ENCODE measurements at places on chromosomes 13 and 19. TPM values are rescaled to one million over a fixed set of nuclear protein-coding genes. Genes with fewer than 3 reads are reported as not detected.

- no peak overlapping the region for H3K27ac ChIP-seq
- H3K4me3 ChIP-seq = no peak overlapping the region
- no peaks in the 10 kb centered on the region for H3K27me3 ChIP-seq
- peaks cover 18% of the 10 kb centered on the region for H3K36me3 ChIP-seq
Observed at GRCh38 chr19:51820011-51820410, 25.1 kb downstream of the FPR3 start.

- H3K4me1 ChIP-seq = peaks cover 13% of the 10 kb centered on the region
- H3K27ac ChIP-seq = no peak overlapping the region
- no peak for DNase-seq
Observed at GRCh38 chr19:16611121-16611520, 16.9 kb downstream of the MED26 start.

DNA sequence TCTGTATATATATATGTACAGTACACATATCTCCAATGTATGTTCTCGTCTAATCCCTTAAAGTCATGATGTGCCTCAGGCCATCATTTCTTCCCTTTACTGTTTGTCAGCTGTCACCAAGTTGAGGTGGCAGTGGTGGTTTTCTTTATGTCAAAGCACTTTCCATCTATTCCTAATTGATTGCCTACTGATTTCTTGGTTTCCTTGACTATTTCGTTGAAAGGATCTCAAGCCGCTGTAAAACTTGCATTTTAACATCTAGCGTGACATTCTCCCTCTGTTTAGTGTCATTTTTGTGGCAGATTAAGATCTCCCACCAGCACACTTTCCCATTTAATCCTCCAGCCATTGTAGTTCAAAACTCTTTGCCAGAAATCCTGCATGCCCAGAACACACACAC is 25.0 kb upstream of the SPART start:
- peaks cover 18% of the 10 kb centered on the region for H3K36me3 ChIP-seq
- no peak for DNase-seq
- H3K4me3 ChIP-seq = no peak overlapping the region
- peaks cover 12% of the 10 kb centered on the region for H3K4me1 ChIP-seq
- no peaks in the 10 kb centered on the region for H3K27me3 ChIP-seq
- no peak overlapping the region for H3K27ac ChIP-seq

DNA sequence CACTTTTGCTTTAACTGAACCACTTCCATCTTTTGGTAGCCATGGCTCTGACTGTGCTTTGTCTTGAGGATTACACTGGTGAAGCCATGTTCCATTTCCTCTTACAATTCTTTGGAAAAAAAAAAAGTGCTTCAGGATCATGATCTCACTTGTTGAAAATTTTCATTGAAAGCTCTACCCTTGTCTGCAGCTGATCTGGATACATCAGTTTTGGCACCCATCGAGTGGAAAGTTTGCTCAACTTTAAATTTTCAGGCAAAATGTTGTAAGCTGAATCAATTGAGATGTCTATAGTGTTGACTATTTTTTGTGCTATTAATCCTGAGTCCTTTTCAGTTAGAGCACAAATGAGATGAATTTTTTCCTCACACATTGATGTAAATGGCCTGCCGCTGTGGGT is 48.3 kb upstream of the RFXAP start:
- no peak overlapping the region for H3K27ac ChIP-seq
- no peak for DNase-seq
- peaks cover 12% of the 10 kb centered on the region for H3K4me1 ChIP-seq
- peaks cover 17% of the 10 kb centered on the region for H3K36me3 ChIP-seq
- H3K27me3 ChIP-seq = peaks cover 2% of the 10 kb centered on the region

GRCh38 chr19:956766-957440 is 27.2 kb upstream of the WDR18 start:
- peaks cover 2% of the 10 kb centered on the region for H3K36me3 ChIP-seq
- peak overlapping the region; percentile 90 for H3K27ac ChIP-seq
- DNase-seq = peak; percentile 45
- no peak overlapping the region for H3K4me3 ChIP-seq
- H3K4me1 ChIP-seq = peaks cover 35% of the 10 kb centered on the region
- no peaks in the 10 kb centered on the region for H3K27me3 ChIP-seq

GRCh38 chr13:49225223-49226042 is 5.3 kb downstream of the MLNR start:
- no peak overlapping the region for H3K4me3 ChIP-seq
- peaks cover 6% of the 10 kb centered on the region for H3K4me1 ChIP-seq
- H3K36me3 ChIP-seq = 0 out of 2 replicates have a peak, but pooled peaks cover 3% of the 10 kb centered on the region
- no peak overlapping the region for H3K27ac ChIP-seq
- H3K27me3 ChIP-seq = peaks cover 54% of the 10 kb centered on the region

DNA sequence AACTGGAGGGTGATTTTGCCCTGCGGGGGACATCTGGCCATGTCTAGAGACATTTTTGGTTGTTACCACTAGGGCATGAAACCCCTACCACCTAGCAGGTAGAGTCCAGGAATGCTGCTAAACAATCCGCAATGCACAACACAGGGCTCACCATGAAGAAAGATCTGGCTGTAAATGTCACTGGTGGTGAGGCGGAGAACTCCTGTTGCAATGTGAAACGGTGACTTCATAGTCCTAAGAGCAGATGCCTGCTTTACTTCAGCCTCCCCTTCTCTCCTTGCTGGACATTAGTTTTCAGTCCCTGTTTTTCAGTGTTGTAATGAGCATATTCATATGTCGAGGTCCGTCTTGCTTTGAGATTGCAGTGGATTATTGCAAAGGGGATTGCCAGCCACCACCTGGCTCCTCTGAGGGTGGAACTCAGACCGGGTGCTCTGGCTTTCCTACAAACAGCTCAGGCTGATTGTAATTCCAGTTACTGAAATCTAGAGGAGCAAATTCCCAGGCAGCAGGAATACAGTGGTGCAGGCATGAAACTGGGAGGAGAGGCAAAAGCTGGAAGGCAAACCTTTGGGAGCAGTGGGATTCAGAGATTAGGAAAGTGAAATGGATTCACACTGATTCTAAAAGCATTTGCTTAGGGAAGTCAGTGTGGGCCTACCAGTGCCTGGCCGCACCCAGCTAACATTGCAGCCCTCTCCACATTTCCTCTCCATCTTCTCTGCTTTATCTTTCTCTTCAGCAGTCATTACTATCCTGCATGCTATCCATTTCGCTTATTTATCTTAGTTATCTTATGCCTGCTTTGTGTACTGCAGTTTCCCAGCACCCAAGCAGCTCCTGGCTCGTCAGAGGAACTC is 76.1 kb upstream of the PCDH8 start:
- H3K27ac ChIP-seq = no peak overlapping the region
- DNase-seq = no peak
- no peak overlapping the region for H3K4me3 ChIP-seq
- no peaks in the 10 kb centered on the region for H3K36me3 ChIP-seq

Gene OSCAR
- 2.7 TPM for total RNA-seq
